ENCODE measurements at places on chromosomes 12 and 14.

DNA sequence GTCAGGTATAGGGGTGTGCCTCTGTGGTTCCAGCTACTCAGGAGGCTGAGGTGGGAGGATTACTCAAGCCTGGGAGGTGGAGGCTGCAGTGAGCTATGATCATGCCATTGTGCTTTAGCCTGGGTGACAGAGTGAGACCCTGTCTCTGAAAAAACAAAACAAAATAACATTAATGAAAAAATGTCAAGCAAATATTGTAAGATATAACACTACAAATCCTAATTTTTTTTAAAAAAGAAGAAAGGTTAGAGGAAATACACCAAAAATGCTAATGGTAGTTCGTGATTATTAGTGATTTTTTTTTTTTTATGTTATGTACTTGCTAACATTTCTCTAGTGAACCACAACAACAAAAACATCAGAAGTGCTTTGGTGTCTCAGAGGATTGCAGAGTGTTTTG lies 47.7 kb downstream of the TSPAN9 start:
- no peak for DNase-seq

GRCh38 chr12:125696054-125696453 lies 630.8 kb downstream of the AACS start:
- no peak for DNase-seq

- DNase-seq: no peak
Measured at GRCh38 chr12:80373666-80374065, 70.4 kb upstream of the PTPRQ start.

DNA sequence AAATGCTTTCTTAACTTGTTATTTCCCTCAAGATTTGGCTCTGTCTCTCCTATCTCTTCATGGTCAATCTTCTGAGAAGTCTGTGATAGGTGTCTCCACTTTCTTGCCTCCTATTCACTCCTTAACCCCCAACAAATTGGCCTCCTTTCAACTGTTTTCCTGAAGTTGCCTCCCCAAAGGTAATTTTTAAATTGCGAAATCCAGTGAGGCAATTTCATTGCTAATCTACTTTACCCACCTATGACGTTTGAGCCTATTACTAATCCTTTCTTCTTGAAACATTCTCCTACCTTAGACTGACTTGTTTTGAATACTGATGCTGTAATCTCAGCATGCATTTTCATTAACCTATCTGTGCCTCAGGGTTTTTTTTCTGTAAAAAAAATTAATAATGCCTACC lies 6.0 kb upstream of the KCNH5 start:
- no peak for DNase-seq

GRCh38 chr12:96240656-96241055 lies 46.5 kb downstream of the ELK3 start:
- DNase-seq: no peak

- no peak for DNase-seq
Measured at GRCh38 chr12:98924-99352, 32.4 kb downstream of the IQSEC3 start.

- DNase-seq: no peak
Measured at GRCh38 chr12:56884421-56884820, 49.8 kb downstream of the SDR9C7 start.

DNA sequence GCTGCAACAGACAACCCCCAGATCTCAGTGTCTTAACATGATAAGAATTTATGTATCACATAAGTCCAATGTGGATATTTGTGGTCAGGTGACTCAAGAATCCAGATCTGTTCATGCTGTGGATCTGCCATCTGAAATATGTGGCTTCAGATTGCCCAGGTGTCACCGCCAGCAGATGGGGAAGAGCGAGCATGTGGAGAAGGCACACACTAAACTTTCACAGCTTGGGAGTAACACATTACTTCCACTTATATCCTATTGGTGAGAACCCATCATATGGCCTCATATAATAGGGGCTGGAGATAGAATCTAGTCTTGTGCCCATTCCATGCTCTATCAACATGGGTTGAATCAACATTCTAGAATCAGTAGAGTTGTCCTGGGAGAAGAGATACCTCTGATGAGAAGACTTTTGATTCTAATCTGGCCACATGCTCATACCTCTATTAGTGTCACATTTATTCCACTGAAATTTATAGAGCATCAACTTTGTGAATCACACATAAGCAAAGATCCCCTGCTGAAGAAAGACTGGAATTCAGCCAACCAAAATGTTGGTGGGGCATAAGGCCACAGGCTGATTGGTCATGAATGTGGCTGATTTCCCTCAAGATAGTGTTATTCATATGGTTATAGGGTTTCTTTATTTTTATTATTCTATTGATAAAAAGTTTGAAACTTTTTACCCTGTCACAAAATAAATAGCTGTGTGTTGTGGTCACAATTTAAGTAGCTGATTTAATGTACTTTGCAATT lies 6.0 kb upstream of the CALCOCO1 start:
- DNase-seq: no peak

GRCh38 chr14:96904201-96904600 lies 107.0 kb downstream of the VRK1 start:
- DNase-seq: no peak

GRCh38 chr12:50101663-50102062 lies 2.1 kb upstream of the GPD1 start:
- DNase-seq: no peak

DNA sequence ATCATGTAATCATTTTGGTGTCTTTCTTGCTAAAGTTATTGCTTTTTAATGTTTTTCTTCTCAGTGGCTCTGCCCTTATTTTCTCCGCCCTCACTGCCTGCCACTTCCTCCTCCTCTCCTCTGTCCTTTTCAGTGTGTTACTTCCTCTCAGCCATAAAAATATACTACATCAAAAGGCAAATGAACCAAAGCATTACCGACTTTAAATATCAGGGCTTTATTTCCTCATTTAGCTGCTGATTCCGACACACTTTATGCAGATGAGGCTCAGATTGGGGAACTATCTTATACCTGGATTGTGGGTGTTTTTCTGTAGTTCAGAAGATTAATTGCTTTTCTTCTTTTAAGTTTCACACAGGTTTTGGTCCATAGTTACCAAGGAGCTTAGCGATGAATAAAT lies 118.1 kb downstream of the CMAS start:
- DNase-seq: no peak

DNA sequence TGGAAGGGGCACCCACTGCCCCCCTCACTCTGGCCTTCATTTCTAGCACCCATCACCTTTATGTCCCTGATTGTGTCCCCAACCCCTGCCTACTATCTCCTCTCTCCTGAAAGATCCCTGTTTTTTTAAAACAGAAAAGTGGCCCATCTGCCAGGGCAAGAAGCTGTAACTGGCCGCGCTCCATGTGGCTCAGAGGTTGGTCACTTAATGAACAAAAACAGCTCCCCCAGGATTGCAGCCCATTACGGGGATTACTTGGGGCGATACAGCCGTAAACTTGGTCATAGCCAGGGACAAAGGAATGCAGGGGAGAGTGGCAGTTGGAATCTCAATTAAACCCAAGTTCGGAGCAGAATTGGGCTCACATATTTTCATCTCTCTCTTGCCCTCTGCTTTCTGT lies 34.8 kb upstream of the VSX2 start:
- no peak for DNase-seq

- DNase-seq: no peak
Measured at GRCh38 chr12:18280728-18281127, 19.4 kb downstream of the PIK3C2G start.

DNA sequence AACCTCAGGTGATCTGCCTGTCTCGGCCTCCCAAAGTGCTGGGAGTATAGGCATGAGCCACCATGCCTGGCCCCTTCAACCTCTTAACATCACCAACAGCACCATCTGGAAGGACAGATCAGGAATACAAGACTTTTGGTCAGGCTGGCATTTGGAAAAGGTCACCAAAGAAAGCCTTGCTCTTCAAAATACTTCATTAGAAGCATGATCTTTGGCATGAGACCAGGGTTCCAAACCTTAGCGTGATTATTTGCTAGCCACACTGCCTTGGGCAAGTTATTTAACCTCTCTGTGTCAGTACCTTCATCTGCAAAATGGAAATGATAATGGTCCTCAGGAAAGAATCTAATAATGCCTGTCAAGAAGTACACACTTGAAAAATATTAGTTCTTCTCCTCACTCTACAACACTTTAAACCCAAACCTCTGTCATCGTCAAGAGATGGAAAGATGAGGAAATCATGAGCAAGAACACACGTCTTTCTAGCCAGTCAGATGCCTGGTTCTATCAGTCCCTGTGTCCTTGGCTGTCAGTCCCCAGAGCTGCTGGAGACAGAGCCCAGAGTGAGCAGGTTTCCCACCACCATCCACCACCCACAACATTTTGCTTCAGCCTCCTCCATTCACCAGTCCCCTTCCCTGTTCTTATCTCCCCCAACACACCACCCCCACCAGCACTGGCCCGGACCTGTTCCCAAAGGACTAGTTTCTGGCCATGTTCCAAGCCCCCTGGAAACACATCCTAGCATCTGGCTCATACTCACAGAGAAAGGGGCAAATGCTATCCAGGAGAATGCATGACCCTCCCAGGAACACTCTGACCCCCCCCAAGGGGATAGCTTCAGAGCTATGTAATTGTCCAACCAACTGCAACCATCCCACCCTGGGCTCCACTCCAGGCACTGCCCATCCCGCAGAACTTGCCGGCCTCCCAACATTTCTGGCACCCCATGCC lies 2.0 kb downstream of the ADCY6 start:
- no peak for DNase-seq
